ENCODE measurements at places on chromosomes 4 and X.

DNA sequence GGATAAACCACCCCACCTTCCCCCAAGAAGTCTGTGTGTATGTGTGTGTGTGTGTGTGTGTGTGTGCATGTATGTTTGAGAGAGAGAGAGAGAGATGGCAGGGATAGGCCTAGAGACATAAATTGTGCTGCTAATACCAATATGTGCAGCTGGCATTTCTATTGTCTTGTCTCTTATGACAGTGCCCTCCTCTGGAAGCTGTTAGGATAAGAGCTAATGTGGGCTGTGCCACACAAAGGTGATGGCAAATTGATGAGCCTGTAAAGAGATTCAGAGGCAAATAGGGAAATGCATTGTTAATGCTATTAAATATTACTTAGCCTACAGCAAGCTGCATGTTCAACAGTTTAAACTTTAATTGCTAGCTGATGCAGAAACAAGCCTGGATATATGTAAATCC is 332.0 kb downstream of the NKX6-1 start:
- DNase-seq = no peak

DNA sequence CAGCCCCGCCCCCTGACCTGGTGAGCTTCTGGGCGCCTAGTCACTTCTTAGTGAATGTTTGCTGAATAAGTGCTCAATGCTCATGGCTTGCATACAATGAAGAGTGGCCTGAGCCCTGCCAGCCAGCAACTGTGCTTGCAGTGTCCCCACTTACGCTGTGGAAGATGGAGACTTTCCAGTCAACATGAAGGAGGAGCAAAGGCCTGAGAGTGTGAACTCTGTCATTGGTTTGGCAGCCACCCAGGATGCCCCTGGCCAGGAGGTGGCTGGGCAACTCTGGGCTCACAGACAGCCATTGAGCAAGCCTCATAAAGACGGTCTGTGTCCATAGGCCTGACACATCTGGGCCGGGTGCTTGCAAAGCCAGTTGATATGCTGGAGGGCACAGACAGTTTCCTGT is 72.1 kb upstream of the MAMLD1 start:
- DNase-seq = no peak

- no peak for DNase-seq
These were observed 289.8 kb downstream of the ADGRL3 start for GRCh38 chr4:61489927-61490326.

- DNase-seq = no peak
These were observed 129.4 kb upstream of the SH3RF1 start for GRCh38 chr4:169399976-169400767.

- DNase-seq = no peak
These were observed 16.3 kb upstream of the NEIL3 start for GRCh38 chr4:177293208-177294033.

DNA sequence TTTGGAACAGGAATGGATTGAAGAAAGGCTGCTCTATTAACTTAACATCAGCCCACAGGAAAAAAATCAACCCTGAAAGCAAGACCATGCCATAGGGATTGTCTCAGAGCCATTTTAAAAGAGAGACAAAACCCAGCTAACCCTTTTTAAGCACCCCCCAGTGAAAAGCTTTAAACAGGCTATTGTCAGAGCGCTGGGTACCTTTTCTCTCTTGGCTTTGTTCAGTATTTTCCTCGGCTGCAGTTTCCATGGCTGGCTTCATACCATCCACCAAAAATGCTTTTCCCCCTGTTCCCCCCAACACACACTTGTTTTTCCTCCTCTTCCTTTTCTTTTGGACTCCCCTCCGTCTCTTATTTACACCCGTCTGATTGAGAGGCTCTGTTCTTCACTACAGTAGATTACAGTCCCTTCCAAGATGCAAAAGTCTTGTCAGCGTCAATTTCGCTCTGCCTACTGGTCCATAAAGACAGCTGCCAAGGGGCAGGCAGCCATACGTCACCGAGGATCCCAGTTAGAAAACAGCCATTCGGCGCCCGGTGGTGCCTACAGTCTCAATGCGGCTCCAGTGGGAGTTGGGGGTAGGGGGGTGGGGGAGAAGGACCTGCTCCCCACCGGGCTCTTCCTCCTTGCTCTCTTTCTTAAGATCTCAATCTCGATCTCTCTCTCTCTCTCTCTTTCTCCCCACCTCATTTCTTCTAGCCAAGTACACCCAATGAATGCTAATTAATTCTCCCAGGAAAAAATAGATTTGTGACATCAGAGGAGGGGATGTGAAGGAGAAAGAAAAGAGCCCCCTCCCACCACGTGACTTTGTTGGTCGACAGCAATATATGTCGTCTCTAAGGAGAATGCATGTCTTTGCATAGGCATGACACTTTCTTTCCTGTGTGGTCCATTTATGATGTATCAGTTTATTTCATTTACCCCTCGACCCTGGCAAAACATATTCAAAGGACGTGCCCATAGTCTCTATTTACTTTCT is at the start of gene GPM6B:
TSS of gene GPM6B (minus strand) at position 451 of the 985 bp plus-strand sequence. CDS start at position 262, 189 bp downstream.
- no peak for DNase-seq

DNA sequence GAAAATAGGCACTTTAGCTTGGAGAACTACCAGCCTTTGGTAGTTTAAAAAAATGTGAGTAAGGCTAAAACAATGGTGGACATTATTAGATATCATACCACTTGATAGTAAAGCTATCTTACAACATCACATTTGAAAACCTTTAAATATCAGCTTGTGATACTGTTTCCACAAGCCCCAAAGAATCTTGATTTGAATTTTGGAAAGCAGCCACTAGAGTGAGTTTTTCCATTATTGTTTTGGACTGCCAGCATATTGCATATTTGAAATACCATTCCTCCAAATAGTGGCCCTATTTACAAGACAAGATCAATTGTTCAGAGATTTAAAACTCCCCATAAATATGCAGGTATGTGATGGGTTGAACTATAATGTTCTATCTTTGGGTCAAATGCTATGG is 303.0 kb upstream of the PRPS2 start:
- DNase-seq = no peak

DNA sequence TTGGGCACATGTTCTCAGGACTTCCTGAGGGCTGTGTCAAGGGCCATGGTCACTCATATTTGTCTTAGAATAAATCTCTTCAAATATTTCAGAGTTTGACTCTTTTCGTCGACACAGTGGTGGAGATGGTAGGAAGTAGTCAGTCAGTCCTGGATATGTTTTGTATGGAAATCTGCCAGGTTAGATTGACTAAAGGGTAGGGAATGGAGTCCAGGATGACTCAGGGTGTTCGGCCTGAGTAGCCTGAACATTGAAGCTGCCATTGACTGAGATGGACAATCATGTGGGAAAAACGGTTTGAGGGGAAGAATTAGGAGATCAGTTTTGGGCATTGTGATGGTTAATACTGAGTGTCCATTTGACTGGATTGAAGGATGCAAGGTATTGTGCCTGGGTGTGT is 177.1 kb upstream of the CENPE start:
- no peak for DNase-seq

- DNase-seq = no peak
These were observed 19.5 kb upstream of the PDCL2 start for GRCh38 chr4:55611358-55612059.

Measured in skin of body (tissue), 3 donors.